SHP77 (cell line): ENCODE measurements at places on chromosomes 12 and 14.
A peak's percentile ranks its signal among the peaks of the same experiment; 100 is the strongest.

GRCh38 chr14:34069854-34070582 lies 119.1 kb upstream of the EGLN3 start:
- DNase-seq: no peak

DNA sequence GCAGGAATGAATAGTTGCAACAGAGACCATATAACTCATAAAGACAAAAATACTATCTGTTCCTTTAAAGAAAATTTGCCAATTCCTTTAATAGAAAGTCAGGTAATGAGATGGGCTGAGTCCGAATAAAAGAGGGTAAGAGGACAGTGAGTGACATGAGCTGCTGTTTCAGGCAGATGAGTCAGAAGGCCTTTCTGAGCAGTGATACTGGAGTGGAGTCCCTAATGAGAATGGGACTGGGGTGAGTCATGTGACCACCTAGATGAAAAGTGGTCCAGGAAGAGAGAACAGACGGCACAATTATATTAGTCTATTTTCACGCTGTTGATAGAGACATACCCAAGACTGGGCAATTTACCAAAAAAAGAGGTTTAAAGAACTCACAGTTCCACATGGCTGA lies 393.7 kb downstream of the BCL11B start:
- DNase-seq: no peak

DNA sequence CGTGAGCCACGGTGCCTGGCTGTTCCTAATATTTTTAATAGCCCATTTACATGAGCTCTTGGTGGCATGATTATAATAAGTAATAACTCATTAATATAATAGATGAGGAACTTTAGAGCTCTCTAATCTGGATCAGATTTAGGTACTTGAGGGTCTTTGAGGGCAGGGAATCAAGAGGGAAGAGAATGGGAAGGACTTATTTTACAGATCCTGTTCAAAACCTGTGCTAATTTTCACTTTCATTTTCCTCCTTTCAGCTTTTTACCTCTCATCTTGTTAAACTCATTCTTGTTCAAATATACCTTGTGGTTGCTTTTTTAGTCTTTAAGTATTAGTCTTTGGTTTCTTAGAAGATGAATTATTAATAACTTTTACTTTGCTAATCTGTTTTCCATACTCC lies 5.6 kb downstream of the NECAP1 start:
- DNase-seq: no peak

DNA sequence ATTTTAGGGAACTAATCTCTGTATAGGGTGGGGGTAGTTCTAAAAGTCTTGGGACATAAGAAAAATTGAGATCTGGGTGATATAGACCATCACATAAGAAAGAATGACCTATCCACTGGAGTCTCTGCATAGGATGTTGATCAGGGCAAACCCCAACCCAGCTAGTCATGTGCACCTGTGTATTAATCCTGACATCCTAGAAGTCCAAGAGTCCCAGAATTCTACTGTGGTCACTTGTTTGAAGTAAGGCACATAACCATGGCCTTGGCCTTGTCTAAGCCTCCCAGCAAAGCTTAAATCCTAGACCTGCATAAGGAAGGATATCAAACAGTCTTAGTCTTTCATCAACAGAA lies 334.1 kb upstream of the DCN start:
- DNase-seq: no peak

DNA sequence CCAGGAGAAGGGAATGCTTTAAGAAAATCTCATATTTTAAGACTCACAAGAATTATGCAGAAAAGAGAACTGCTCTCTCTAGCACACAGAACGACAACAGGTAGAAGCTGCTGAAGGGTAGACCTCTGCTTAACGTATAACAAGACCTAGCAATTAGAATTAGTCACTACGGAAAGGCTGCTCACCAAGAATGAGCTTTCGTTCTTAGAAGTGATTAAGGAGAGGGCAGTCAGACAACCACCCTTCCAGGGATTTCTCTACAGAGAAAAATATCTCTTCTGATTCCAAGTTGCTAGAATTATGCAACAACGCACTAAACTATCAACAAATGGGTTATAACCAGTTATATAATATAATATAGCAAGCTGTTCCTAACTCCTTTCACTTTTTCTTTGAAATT lies 18.6 kb downstream of the LRIG3 start:
- no peak for DNase-seq

GRCh38 chr12:6301721-6302120 lies 8.8 kb upstream of the PLEKHG6 start:
- no peak for DNase-seq

DNA sequence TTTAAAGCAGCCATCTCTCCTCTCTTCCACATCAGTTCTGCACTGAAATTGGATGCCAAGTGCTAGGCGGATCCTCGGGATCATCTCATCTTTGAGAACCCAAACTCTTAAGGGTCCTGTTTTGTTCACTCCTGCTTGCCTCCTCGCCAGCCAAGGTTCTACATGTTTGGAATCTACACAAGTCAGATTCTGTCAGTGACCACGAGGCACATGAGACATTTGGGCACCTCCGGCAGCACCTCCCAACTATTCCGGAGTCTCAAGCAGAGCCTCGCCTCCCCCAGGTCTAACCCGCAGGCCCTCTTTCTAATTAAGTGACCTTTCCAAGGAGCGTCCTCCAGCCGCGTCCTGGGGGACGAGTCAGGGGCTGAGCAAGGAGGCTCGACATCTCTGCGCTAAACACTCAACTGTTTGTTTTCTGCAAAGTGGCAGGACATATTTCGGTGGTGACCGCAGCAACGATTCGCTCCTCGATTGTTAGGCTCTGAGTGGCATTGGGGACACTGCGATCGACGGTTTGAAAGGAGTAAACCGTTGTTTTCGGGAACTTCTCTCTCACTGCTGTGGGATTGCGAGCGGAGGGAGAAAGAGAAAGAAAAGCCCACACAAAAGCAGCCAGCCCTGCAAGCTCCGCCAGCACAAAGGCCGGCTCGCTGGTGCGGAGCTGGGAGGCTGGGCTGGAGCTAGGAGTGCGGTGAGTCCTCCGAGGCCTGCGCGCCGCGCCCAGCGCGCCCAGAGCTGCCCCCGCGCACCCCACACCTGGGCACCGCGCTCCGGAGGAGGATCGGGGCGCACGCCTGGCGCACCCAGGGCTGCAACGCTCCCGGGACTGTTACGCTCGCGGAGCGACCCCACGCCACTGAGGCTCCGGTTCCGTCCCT lies 640 bp downstream of the ARMH4 start:
- peak; percentile 10 for DNase-seq

GRCh38 chr14:34324363-34324795 lies 137.7 kb downstream of the SPTSSA start:
- DNase-seq: peak; percentile 48

DNA sequence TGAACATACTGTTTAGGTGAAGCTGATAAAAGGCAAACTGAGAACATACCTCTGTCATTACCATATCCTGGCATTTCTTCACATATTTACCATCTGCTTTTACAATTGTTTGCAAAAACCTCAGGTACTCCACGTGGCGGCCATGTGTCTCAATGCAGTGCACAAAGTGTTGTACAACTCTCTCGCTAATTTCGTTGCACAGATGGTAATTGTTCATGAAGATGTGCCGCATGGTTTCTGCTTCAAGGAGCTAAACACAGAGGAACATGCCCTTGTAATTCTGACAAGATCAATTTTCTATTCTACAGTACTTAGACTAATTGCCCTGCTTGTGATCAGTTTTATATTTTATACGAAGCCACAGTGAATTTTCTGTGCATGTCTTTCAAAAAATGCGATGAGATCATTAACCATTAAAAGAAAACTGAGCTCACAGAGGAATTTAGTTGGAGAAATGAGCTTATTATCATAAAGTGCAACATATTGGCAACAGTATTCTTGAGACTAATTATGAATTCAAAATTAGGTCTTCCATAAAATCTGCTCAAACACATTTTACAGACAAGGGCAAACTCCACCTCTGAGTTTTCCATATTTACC lies 233.8 kb downstream of the ITPR2 start:
- DNase-seq: no peak

- no peak for DNase-seq
Measured at GRCh38 chr14:24918822-24919221, 131.1 kb downstream of the STXBP6 start.

GRCh38 chr14:20754308-20754707 lies 8.6 kb downstream of the EDDM3A start:
- DNase-seq: no peak

GRCh38 chr12:131603939-131604795 lies 106.7 kb upstream of the SFSWAP start:
- no peak for DNase-seq

DNA sequence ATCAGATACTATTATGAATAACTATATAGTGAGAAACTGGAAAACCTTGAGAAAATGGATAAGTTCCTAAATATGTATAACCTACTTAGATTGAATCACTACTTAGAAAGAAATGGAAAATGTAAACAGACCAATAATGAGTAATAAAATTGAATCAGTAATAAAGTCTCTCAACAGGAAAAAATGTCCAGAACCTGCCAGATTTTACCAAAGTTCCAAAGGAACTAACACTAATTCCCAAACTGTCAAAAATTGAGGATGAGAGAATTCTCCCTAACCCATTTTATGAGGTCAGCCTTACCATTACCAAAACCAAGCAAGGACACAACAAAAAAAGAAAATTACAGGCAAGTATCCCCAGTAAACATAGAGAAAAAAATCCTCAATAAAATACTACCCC lies 272.0 kb downstream of the RPAP3 start:
- DNase-seq: no peak

DNA sequence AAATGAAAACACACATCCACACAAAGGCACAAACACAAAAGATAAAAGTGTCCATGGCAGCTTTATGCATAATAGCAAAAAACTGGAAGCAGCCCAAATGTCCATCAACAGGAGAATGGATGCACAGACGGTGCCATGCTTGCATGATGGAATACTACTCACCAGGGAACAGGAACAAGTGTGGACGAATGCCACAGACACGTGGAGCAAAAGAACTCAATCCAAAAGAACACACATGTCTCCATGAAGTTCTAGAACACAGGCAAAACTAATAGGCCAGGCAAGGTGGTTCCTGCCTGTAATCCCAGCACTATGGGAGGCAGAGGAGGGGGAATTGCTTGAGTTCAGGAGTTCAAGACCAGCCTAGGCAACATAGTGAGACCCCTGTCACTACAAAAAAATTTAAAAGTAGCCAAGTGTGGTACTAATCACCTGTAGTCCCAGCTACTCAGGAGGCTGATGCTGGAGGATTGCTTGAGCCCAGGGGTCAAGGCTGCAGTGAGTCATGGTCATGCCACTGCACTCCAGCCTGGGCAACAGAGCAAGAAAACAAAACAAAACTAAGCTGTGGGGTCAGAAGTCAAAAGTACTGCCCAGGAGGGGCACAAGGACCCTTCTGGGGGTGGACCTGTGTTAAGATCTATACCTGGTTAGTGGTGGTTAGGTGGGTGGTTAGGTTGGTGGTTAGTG lies 7.3 kb upstream of the TMEM119 start:
- no peak for DNase-seq

DNA sequence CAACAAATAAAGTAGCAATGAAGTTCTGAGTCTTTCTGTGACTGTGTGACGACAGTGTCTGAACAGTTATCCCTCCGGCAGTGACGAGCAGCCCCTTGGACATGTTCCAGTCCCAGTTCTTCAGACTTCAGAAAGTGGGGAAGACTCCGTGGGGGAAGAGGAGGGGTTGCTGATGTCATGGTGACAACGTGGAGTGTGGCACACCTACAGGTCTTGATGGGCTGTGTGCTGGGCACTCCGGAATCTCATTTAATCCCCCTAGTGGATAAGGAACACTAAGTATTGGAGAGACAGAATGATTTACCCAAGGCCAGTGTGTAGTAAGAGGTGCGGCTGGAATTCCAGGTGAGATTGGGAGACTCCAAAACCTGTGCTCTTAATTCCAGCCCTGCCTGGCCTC lies 280.2 kb downstream of the CACNA1C start:
- DNase-seq: no peak

DNA sequence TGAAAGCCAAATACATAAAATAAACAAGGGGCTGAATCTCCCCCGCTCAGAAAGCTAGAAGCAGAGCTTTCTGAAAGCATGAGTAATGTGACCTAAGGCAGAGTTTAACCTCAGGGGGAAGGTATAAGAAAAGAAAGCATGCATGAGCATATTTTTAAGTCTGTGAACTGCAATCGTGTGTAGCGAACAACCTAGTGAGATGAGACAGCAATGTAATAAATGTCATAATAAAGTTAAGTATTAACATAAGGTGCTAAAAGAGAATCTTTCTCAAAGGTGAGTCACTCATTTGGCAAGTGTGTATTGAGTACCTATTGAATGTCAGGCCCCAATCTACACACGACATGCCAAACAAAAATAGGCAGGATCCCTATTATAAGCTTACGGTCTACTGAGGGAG lies 14.2 kb upstream of the WDR20 start:
- no peak for DNase-seq

GRCh38 chr14:56341766-56342493 lies 223.7 kb downstream of the PELI2 start:
- no peak for DNase-seq

- DNase-seq: no peak
Measured at GRCh38 chr12:46677749-46678148, 148.0 kb downstream of the SLC38A4 start.

- DNase-seq: peak; percentile 28
Measured at GRCh38 chr12:89349814-89350213, 2.5 kb downstream of the DUSP6 start.
